ENCODE measurements at places on chromosomes 1 and 21.

GRCh38 chr1:216607067-216607697, 116.0 kb downstream of the ESRRG start:
- DNase-seq: no peak

DNA sequence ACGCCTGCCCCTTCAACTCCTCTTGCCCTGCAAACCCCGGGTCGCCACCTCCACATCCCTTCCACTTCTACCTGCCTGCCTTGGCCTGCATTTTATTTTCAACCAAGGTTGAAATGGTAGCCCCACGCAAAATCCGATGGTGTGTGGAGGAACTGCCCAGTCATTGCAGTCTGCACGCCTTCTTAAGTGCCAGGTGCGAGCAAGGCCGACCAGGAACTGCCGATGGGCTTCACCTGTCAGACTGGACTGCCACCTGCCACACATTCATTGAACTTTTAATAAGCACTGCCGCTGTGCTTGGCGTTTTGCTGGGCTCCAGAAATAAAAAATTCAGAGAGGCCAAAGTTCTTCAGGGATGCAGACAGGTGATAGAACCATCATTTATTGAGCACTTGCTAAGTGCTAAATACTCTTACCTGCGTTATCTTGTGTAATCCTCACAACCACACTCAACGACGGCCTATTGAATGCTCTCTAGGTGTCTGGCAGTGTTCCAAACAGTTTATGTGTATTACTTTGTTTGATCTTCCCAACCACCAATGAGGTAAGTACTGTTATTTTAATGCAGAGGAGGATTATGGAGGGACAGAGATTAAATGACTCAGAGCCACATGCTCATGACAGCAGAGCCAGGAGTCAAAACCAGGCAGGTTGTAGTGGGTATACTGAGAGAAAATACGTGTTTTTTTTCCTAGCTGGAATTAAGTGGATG, 36.2 kb downstream of the CACHD1 start:
- DNase-seq: no peak

GRCh38 chr1:202834771-202835547, 24.2 kb downstream of the PCAT6 start:
- DNase-seq: no peak

- no peak for DNase-seq
These were observed 72.0 kb downstream of the UMODL1 start for GRCh38 chr21:42143111-42143510.

DNA sequence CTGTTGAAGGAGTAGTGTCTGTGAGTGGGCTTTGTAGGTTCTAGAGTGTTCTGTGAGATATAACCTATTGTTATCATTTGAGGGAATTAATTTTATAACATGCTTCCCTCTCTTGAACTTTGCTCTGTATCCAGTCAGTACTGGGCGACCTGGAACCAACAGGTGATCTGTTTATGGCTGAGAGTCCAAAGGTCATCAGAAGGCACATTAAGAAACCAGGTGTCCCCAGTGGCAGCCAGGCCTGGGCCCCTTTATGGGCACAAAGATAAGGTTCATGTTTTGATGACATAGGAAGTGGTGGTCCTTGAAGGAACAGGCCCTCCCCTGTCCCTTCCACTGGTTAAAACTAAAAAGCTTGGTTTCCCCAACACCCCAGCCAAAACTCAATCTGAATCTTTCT, 61.1 kb downstream of the FHAD1 start:
- DNase-seq: no peak

DNA sequence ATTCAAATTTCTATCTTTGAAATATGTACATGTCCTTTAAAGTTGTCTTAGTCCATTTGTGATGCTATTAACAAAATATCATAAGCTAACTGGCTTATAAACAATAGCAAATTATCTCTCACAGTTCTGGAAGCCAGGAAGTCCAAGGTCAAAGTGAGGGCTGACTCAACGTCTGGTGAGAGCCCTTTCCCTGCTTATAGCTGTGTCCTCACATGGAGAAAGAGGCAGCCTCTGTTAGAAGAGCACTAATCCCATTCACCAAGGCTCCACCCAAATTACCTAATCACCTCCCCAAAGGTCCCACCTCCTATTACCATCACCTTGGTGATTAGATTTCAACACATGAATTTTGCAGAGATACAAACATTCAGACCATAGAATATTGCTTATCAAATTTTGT, 450.1 kb upstream of the BEND5 start:
- DNase-seq: no peak

DNA sequence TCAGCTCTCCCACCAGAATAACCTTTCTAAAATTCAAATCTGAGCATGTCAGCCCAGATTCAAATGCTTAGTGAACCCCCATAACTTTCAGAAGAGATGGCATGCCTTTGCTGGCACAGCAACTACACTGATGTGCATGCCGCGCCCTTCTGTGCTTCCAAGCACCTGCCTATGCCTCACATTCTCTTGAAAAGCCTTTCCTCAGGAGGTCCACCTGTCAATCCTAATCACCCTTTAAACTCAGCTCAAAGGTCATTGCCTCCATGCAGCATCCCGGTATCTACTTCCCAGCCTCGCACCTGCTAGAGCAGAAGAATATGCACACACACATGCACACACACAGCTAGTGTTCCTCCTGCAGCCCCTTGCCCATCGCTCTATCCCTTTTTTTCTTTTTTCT, 5.2 kb upstream of the S100A2 start:
- no peak for DNase-seq

- no peak for DNase-seq
These were observed 101.4 kb downstream of the LHX9 start for GRCh38 chr1:198018529-198018928.
